Hepatocyte (in vitro differentiated cells): ENCODE measurements at places on chromosomes 7 and 10.

DNA sequence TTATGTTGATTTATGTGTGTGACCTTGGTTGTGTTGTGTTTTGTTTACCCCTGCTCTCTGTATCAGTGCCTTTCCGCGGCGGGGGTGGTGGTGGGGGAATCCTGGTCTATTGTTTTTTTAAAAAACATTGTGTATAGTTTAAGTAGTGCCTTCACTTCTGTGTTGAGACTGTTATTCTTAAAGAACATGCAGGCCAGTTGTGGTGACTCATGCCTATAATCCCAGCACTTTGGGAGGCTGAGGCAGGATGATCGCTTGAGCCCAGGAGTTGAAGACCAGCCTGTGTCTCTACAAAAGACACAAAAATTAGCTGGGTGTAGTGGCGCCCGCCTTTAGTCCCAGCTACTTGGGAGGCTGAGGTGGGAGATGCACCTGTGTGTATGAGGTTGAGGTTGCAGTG lies 429.0 kb upstream of the LRGUK start:
- no peak overlapping the region for H3K4me3 ChIP-seq
- H3K27me3 ChIP-seq: no peaks in the 10 kb centered on the region
- no peaks in the 10 kb centered on the region for H3K4me1 ChIP-seq
- DNase-seq: no peak
- H3K36me3 ChIP-seq: no peaks in the 10 kb centered on the region

DNA sequence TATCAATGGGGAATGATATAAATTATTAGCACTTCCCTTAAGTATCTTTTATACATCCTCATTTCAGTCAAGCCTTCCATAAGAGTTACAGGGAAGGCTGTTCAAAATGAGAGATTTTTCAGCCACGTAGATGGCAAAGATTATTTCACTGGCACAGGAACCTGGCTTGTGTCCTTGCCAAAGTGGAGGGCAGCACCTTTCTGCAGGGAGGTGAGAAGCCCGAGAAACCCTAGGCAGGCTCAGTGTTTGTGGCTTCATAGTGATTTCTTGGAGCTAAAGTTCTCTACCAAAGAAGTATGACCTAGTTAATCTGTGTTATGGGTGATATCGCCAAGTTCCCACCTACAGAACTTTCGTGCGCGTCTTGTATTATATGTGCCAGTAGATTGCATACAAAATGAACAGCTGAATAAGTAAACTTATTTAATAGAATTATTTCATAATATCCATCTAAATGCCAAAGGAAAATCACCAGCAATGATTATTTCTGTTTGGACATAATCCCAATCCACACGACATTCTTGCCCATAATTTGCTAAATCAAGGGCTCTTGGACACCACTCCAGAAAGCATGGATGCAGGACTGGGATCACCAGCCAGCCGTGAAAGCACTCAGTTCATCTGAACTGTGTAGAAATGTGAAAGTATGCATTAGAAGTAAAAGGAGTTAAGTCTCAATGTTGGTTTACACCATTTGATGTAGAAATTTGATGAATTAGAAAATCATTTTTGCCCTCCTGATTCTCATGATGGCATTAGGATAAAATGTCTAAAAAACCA lies 150.4 kb upstream of the RNF32 start:
- H3K4me1 ChIP-seq: no peaks in the 10 kb centered on the region
- H3K27ac ChIP-seq: no peak overlapping the region
- H3K36me3 ChIP-seq: no peaks in the 10 kb centered on the region

DNA sequence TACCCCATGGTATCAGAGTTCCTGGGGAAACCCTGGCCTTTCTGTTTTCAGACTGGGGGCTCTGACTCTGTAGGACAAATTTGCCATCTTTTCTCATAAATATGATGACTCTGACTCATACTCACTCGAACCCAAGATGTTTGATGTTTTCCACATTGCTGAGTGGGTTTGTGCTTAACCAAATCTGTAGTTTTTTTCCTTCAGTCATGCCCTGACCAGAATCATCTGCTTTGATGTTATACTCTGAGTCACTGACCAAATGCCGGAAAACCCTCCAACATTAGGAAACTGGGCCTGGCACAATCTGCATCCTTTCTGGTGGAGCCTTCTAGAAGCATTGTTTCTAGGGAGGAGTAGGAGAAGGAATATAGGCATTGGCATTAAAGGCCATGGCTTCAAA lies 118.7 kb downstream of the C10orf105 start:
- no peaks in the 10 kb centered on the region for H3K36me3 ChIP-seq
- no peaks in the 10 kb centered on the region for H3K27me3 ChIP-seq
- no peak overlapping the region for H3K27ac ChIP-seq
- no peak for DNase-seq
- no peak overlapping the region for H3K4me3 ChIP-seq

- peaks cover 12% of the 10 kb centered on the region for H3K4me1 ChIP-seq
- peak; percentile 26 for DNase-seq
- H3K27ac ChIP-seq: peak overlapping the region; percentile 39
- H3K4me3 ChIP-seq: no peak overlapping the region
- H3K36me3 ChIP-seq: no peaks in the 10 kb centered on the region
These were observed 196.2 kb downstream of the BAMBI start for GRCh38 chr10:28873540-28873939.

DNA sequence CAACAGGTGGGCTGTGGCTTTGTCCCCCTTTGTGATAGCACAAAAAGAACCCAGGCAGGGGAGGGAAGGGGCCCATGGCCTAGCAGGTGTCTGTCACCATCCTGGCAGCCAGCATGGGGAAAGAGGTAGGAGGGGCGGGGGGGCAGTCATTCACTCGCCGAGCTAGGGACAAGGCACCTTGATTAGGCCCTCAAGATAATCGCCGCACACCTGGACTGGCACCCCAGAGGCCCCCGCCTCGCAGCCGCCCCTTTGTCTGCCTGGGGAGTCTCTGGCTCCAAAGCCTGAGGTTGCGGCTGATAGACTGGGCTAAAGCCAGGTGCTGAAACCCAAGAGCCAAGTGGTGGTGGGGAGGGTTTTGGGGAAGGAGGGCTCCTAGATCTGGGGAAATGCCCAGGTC lies 151.2 kb upstream of the PCBD1 start:
- no peaks in the 10 kb centered on the region for H3K4me1 ChIP-seq
- H3K27ac ChIP-seq: no peak overlapping the region
- DNase-seq: no peak
- no peaks in the 10 kb centered on the region for H3K27me3 ChIP-seq

GRCh38 chr10:35191523-35191922 lies 64.9 kb downstream of the CREM start:
- no peak overlapping the region for H3K4me3 ChIP-seq
- H3K27me3 ChIP-seq: no peaks in the 10 kb centered on the region
- H3K4me1 ChIP-seq: peaks cover 3% of the 10 kb centered on the region
- H3K27ac ChIP-seq: no peak overlapping the region
- no peak for DNase-seq
